ENCODE measurements at places on chromosomes 7 and 10.

- no peak for DNase-seq
Measured at GRCh38 chr10:129122846-129123245, 344.2 kb upstream of the MGMT start.

DNA sequence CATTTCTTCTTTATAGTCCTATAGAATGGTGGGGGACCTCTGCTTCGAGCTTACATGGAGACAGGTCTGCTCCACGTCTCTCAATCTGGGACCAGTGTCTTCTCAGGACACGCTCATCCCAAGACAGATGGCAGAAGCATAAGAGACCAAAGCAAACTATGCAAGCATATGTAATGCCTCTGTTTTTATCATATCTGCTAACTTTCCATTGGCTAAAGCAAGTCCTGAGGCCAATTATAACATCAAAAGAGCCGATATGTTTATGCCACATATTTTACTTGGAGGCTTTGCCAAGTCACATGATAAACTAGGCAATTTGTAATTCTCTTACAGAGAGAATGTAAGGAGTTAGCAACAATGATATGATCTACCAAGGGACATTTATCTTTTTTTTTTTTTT lies 102.6 kb upstream of the NRBF2 start:
- no peak for DNase-seq

- no peak for DNase-seq
Measured at GRCh38 chr10:36171556-36171952, 529.5 kb upstream of the FZD8 start.

DNA sequence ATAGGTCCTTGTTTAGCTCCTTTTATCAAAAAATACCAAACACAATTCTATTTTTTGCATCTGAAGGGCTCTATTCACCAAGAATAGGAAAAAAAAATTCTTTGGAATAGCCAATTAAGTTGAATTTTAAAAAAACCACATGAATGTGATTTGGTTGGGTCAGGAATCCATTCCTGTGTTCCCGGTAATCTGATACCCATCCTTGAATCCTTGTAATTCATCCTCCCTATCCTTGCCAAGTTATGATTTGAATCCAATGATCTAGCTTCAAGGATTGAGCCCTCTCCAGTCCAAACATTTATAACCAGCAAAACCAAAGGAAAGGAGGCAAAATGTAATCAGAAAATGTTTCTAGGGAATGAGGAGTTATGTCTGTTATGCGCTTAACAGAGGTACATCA lies 86.6 kb downstream of the CFAP58 start:
- no peak for DNase-seq

DNA sequence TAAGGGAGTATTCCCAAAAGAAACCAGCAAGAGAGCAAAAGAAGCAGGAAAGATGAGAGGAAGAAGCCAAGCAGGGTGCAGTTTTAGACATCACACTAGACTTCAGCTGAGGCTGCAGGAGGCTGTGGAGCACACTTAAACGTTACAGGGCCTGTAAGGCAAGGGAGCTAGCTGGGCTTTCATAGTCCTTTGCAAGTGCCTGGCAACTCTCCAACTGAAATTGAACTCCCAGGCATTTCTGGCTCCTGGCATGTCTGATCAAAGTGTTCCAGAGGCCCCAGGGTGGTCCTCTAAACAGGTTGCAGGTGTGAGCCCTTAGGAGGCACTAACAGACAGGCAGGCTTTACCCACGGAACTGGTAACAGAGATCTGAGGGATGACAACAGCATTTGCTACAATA lies 750.2 kb downstream of the XPNPEP1 start:
- no peak for DNase-seq

GRCh38 chr7:92621026-92621540 lies 30.9 kb upstream of the FAM133B start:
- peak; percentile 68 for DNase-seq

All from testis (tissue), 5 donors.